ENCODE measurements at places on chromosomes 5 and 9. TPM values are rescaled to one million over a fixed set of nuclear protein-coding genes. Genes with fewer than 3 reads are reported as not detected.

Gene SNCAIP
- 19.4 TPM for total RNA-seq

Gene HTR4
- not detected for total RNA-seq

Gene C7
- total RNA-seq = 1.1 TPM

Gene CDC20B
- total RNA-seq = not detected

Gene FBN2
- 87.2 TPM for total RNA-seq

Gene TCF7
- 0.28 TPM for total RNA-seq

Gene MEGF10
- total RNA-seq = 0.14 TPM

Gene NIPAL4
- 0.14 TPM for total RNA-seq

Gene SH3RF2
- 0.28 TPM for total RNA-seq

Gene NR5A1
- not detected for total RNA-seq

Gene OR2K2
- total RNA-seq = not detected

Gene GAS1
- 85.8 TPM for total RNA-seq

Gene TBCA
- 112 TPM for total RNA-seq

Gene AFF4
- total RNA-seq = 27.7 TPM

Gene MEIKIN
- not detected for total RNA-seq

Gene BAAT
- total RNA-seq = not detected

Gene FRMPD1
- not detected for total RNA-seq

Gene PKD2L2
- total RNA-seq = not detected

Gene ENC1
- 41.0 TPM for total RNA-seq

Gene IL13
- total RNA-seq = not detected

Gene GPR21
- total RNA-seq = 1.1 TPM

Gene IL5
- not detected for total RNA-seq

Gene PCDHAC1
- total RNA-seq = 0.18 TPM

Gene IFNA21
- not detected for total RNA-seq

Gene TAS2R1
- total RNA-seq = not detected

Gene ANKRD34B
- not detected for total RNA-seq

Gene ORM2
- not detected for total RNA-seq

Gene BARHL1
- not detected for total RNA-seq

Gene CXCL14
- total RNA-seq = 0.37 TPM

Gene OTP
- total RNA-seq = not detected

Gene SLC34A1
- not detected for total RNA-seq

Gene RBM27
- total RNA-seq = 23.0 TPM

Gene UGT3A1
- total RNA-seq = not detected

Gene OLFM1
- total RNA-seq = 5.5 TPM

Gene TRIM23
- total RNA-seq = 30.7 TPM

Gene SPINK7
- not detected for total RNA-seq

Gene TPRN
- total RNA-seq = 4.1 TPM

Gene PNPLA7
- 1.1 TPM for total RNA-seq

Gene ABCA1
- total RNA-seq = 232 TPM

Gene SPATA9
- total RNA-seq = 0.71 TPM

Gene NUTM2F
- not detected for total RNA-seq

Gene PLEKHG4B
- not detected for total RNA-seq

Gene RLN1
- total RNA-seq = not detected

Gene SOX30
- total RNA-seq = not detected

Gene LIFR
- 49.4 TPM for total RNA-seq

Gene IQGAP2
- 24.0 TPM for total RNA-seq

Gene ENHO
- total RNA-seq = not detected

Gene TMEM174
- total RNA-seq = not detected

Gene N4BP3
- total RNA-seq = 0.71 TPM

Gene PTGES
- total RNA-seq = 108 TPM

Gene ZNG1F
- 3.3 TPM for total RNA-seq

Gene SVEP1
- total RNA-seq = 134 TPM

Gene ARSI
- 22.2 TPM for total RNA-seq

Gene ADGRD2
- not detected for total RNA-seq

Measured in smooth muscle cell of bladder (primary cell).